ENCODE measurements at places on chromosomes 13 and 19.

DNA sequence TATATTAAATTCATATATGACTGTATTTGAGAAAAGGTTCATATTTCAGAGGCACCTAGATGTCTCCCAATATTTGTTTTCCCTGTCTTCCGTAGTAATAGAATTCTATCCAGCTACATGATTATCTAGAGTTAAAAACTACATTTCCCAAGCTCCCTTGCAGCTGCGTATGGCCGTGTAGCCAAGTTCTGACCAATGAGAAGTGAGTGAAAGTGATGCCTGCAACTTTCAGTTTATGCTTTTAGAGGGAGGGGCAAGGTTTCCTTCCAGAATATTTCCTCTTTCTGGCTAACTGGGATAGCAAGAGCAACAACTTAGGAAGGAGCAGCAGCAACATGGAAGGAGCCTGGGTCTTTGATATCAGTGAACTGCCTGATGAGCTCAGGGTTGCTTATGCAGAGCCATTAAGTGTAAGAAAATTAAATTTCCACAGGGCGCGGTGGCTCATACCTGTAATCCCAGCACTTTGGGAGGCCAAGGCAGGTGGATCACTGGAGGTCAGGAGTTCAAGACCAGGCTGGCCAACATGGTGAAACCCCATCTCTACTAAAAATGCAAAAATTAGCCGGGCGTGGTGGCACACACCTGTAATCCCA lies 23.2 kb upstream of the CYP2A13 start:
- no peak for DNase-seq

DNA sequence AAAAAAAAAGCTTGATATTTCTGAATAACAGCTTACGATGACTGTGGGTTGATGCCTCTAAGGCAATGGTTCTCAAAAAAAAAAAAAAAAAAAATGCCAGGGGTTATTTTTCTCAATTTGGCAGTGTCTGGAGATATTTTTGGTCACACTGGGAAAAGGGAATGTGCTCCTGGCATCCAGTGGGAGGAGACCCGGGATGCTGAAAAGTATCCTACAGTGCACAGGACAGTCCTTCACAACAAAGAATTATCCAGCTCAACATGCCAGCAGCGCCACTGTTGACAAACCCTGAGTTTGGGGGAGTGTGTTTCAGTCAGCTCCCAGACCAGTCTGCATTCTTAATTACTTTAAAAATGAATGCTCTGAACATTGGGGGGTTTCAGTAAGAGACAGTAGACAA lies 54.5 kb downstream of the FLT3 start:
- DNase-seq = no peak

DNA sequence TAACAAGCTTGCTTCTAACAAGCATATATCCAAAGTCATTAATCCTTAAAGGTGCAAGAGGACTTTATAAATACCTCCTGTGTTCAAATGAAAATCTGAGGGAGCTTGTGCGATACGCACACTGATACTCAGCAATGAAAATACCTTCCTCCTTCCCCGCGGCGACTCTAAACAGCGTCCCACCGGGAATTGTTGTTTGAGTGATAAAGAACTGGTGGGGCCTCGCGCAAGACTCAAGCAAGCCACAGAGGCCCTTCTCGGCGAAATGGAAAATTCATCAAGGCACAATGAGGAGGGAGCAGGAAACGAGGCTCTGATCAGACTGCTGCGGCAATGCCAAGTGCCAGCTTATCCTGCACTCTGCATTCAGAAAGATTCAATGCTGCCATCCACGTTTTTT lies 126.7 kb downstream of the ABCC4 start:
- DNase-seq = no peak

GRCh38 chr13:38905861-38906260 lies 84.8 kb downstream of the STOML3 start:
- no peak for DNase-seq

GRCh38 chr13:111868716-111869115 lies 198.2 kb upstream of the SOX1 start:
- no peak for DNase-seq

DNA sequence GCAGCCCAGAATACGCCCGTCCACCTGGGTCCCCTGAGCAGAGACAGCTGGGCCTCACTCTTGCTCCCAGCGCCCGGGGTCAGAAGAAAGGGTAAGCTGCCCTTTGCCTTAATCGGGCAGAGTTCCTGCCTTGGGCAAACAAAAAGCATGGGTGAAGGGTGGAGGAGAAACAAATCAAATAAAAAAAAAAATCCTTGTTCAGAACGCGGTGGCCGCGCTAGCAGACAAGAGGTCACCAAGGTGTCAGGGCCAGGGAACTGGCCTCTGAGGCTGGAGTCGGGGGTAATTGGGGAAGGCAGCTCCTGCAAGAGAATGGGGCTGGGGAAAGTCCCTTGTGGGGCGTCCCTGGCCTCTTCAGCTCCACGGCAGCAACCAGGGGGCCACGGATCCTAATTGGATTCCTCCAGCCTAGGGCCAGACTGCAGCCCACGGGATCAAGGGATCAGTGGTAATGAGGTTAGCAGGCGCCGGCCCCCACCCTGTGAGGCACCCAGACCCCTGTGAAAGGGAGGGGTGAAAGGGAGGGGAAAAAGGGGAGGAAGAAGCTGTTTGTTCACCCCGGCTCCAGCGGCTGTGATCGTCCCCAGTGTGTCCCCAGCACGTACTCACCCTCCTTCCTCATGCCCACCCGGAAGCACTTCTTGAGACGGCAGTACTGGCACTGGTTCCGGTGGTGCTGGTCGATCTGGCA lies 5.5 kb downstream of the NR2F6 start:
- no peak for DNase-seq

DNA sequence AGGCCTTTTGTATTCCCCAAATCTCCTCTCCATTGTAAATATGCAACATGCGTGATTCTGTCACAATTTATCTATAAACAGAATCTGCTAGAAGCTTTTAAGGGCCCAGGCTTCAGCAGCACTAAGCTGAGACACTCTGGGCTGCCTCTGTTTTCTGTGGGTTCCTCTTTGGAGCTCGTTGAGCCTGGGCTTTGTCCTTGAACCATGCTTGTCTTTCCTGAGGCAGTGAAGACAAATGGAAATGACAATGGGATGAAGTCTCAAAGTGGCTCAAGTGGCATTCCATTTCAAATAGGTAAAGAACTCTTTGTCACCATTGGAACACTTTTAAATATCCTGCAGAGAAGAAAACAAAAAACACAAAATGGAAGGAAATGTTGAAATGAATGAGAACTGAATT lies 40.3 kb downstream of the RASL11A start:
- DNase-seq = no peak

- no peak for DNase-seq
Measured at GRCh38 chr19:22882797-22883196, 50.7 kb downstream of the ZNF723 start.

DNA sequence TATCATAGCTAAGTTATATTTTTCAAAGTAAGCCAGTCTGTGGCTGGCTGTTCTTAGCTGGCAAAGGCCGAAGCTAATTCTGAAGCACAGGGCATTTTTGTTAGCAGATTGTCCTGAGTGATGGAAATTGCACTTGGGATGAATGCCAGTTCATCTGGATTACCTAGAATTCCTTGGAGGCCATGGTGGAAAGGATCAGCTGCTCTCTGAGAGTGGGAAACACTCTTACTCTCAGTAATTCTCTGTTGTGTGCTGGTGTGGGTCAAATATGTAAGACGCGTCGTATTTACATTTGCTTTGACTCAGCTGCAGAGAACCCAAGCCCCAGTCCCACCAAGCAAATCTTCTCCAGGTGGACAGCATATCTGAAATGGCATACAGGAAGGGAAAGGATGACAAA lies 60.7 kb upstream of the C1QTNF9B start:
- DNase-seq = no peak

GRCh38 chr13:36133950-36134626 lies 2.9 kb upstream of the DCLK1 start:
- DNase-seq = no peak

All from stimulated activated naive CD8-positive, alpha-beta T cell treated with anti-CD3 and anti-CD28 coated beads, Interleukin-15, Interleukin-2, amounts not matched to agents 100 U/mL and 50 U/mL, for 24 hours (primary cell).